ENCODE measurements at places on chromosomes 1 and 21.
A peak's percentile ranks its signal among the peaks of the same experiment; 100 is the strongest.

GRCh38 chr21:37425001-37425400 lies 58.4 kb downstream of the DYRK1A start:
- DNase-seq, result no peak

DNA sequence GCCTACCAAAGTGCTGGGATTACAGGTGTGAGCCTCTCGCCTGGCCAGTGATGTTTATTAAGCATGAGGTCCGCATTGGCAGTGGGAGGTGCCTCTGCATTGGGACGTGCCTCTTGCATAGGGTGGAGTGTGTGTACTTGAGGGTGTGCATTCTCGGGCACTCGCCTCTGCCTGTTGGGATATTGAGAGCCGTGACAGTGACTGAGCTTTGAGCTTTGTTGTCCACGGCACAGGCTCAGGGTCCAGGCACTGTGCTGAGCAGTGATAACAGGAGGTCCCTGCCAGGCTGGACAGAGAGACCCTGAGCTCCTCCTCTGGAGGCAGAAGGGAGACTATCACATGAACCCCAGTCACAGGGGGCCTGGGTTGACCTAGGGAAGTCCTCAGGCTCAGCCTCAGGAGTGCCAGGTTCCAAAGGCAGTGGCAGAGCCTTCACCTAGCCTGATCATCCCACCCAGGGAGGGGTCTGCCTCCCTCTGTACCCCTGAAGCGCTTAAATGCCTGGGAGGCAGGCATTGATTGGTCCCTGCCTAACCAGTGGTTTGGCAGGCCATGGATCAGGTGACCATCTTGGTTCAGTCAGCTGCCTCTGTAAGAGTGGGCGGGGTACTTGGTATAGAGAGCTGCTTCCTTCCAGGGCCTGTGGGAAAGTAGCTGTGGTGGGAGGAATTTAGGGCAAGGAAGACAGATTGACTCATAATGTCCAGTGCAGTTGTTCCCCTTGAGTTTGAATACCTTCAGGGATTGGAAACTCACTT lies 213.8 kb upstream of the TMEM51 start:
- no peak for DNase-seq

DNA sequence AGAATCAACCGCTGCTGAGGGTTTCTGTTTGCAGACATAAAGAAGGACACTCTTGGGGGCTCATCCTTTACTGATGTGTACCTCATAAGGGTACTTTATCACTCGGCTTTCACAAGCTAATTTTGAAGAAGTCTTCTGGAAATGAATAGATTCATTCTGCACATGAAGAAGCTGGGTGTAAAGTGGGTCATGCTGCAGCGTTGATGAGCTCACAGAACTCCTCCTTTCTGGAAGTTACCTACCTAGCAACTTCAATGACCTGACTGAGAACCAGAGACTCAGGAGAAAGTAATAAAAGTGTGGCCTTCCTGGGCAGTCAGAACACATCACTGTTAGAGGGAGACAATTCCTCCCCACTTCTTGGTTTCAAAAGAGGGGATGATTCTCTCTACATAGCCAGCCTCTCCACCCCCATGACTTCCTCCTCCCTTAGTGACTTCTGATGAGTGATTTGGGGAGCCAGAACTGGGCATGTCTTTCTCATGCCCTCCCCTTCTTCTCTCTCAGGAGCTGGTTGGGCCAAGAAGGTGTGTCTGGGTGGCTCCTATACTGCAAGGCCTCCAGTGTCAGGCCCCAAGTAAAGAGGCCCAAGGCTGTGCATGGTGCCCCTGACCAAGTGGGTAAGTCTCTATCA lies 27.0 kb downstream of the PCNX2 start:
- DNase-seq, result no peak

GRCh38 chr1:150536836-150537731 lies 12.1 kb upstream of the ADAMTSL4 start:
- no peak for DNase-seq

GRCh38 chr1:22753481-22753971 lies 42.9 kb downstream of the EPHB2 start:
- no peak for DNase-seq

DNA sequence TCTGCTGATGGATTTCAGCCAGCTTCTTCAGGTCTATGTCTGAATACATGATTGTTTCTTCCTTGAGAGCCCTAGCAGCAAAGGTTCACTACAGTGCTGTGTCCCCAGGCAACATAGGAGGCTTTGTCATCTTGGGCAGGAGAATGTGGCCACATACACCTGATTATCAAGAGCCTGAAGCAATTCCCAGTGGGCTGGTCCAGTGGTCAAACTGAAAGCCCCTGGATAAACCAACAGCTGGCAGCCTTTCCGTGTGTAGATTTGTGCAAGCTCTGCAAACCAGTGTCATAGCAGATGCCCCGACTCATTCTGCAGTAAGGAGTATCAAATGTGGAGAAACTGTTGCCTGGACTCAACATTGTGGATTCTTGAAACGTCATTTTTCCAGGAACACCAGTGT lies 2.3 kb upstream of the GIPC2 start:
- no peak for DNase-seq

GRCh38 chr1:246971090-246971721 lies 36.7 kb downstream of the ZNF695 start:
- peak; percentile 65 for DNase-seq

DNA sequence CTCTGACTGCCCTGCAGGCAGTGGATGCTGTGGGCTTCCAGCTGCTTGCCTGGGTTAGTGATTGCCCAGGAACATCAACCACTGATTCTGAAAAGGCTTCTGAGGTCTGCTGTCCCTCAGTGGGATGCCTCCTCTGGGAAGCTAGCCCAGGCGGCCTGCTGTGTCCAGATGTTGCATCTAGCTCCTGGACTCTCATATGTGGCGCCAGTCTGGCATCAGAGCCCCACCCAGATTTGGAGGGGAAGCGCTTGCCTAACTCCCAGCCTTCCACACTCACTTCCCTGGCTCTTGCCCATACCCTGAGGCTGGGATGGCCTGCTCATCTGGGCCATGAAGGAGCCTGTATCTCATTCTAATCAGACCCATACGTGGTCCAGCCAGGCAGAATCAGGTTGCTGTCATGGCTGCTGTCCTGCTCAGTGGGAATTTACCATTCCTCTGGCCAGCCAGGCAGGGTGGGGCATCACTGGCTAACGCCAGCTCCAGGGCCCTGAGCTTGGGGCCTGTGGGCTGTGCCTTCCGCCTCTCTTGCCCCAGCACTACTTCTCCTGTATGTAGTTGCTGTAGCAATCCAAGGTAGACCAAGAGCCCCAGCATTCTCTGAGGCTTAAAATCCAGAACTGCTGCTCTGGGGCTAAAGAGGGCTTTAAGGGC lies 4.1 kb downstream of the CSF1 start:
- DNase-seq, result no peak

- no peak for DNase-seq
These were observed 11.3 kb downstream of the UBE2G2 start for GRCh38 chr21:44790368-44790767.

GRCh38 chr21:41228958-41229357 lies 61.0 kb downstream of the BACE2 start:
- DNase-seq, result no peak

- no peak for DNase-seq
These were observed 1.4 kb upstream of the TNFRSF14 start for GRCh38 chr1:2554621-2555387.

- DNase-seq, result no peak
These were observed 1.5 kb upstream of the PLK3 start for GRCh38 chr1:44798481-44799365.

DNA sequence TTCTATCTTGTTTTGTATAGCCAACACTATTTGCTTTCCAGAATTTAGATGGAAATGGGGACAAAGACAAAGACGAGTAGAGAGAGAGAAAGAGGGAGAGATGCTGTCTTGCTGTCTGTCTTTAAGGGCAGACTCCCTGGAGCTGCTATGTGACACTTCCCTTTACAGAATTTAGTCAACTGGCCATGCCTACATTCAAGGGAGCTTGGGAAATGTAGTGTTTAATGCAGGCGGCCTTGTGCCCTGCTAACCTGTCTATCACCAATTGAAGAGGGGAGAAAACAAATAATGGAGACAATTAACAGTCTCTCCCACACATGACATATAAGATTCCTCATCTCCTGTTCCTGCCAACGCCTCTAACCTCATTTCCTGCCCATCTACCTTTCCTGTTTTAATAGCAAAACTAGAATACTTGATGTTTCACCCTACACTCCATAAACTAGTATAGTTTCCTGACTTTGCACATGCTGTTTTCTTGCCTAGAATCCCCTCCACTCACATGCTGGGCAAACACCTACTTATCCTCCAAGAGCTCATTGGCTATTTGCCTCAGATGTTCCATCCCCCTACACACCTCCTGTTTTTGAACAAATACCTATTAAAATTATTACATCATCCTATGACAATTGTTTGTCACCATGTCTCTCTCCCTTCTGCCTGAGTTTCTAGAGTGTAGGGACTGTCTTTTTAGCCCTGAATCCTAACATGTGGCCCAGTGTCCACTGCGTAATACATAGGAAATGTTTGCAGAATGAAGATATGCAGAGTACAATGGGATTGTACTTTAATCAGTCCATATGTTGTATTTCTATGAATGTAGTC lies 117.2 kb downstream of the SLC25A24 start:
- no peak for DNase-seq

- DNase-seq, result peak; percentile 37
These were observed 519 bp downstream of the RERE start for GRCh38 chr1:8816831-8817411.

- no peak for DNase-seq
These were observed 56.8 kb upstream of the LYST start for GRCh38 chr1:235923466-235924021.

- DNase-seq, result no peak
These were observed 21.5 kb upstream of the SLC44A5 start for GRCh38 chr1:75632350-75632949.

GRCh38 chr1:43204394-43204793 lies 32.3 kb downstream of the CFAP57 start:
- DNase-seq, result no peak

DNA sequence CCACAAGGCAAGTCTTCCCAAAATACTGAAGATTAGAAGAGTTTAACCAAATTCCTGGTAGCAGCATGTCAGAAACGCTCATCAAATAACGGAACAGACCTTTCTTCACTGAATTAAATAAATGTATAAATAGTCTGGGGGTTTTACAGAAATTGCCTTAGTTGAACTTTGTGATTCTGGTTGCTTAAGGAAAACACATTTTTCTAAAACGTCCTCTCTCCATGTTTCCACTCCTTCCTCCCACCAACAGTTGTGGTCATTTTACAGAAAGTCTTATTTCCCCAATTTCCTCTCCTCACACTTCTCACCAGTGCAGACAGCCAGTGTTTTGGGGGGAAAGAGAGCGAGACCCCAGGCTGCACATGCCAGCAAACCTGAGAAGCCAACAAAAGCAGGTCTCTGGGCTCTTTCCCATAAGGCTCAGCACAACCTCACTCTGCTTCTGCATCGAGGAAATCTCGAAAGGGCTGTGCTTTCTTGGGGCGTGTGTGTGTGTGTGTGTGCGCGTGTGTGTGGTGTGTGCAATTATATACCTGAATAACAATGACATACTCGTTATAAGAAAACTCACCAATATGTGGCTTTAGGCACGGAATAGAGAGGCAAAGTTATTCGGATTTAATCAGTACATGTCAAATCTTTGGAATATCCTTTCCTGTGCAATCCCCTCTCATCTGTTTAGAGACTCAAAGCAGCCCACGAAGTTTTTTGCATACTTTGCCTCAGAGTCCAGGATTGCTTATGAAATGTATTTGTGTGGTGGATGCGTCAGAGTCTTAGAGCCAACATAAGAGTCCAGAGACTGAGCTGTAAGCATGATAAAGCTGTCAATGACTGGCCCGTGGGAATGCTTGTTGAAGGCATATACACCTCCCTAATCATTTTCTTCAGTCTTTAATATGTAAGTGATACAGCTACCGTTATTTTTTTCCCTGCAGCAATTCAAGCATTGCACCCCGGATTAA lies 2.0 kb downstream of the KCNJ15 start:
- no peak for DNase-seq

DNA sequence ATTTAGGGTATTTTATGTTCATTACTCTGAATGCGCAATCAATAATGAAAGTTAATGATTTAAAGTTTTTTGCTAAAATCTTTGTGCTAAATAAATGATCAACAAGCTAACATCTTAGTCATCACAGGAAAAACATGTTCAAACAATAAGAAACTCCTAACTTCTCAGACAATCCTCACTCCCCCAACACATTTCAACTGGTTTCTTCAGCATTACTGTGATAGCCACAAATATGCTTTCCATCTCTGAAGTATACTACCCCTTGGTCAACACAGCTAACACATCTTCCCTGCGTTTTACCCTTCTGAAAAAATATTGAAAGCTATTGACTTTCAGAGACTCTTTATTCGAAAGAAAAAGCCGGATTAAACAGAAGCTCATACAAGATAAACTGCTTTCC lies 85.8 kb downstream of the ZNF644 start:
- no peak for DNase-seq

- no peak for DNase-seq
These were observed 563.5 kb downstream of the PTPRC start for GRCh38 chr1:199202331-199202730.

GRCh38 chr1:200139661-200140250 lies 112.2 kb downstream of the NR5A2 start:
- no peak for DNase-seq

DNA sequence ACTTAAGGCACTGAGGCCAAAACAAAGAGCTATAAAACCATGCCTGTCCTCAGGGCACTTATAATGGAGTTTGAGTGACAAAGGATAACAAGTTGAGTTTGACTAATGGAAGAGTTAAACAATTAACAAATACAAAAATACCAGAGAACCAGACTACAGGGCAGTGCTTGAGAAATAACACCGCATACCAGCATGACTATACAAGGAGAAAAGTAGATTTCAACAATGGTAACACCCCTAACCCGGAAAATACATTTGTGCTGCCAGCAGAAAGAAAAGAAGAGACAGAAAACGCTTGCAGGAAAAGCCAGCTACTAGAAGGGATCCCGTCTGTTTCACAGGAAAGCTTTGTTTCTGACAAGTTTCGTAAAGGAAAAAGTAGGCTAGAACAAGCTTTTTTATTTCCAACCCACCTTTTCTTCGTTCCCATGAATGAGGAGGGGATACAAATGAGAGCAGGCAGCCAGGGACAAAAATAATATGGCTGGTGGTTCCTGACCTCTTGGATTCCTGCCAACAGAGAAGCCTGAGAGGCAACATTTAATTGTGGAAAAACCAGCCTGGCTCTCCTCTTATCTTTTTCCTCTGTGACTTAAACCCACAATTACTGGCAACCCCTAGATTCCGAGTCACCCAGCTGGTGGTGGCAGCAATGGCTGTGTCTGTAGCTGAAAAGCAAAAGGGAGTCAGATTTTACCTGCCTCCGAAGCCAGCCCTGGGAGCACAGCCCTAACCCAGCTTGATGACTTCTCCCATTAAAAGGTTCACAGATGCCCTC lies 56.5 kb downstream of the WLS start:
- peak; percentile 30 for DNase-seq

All from adrenal gland (tissue), 19 donors.